ENCODE measurements at places on chromosomes 12 and 14. TPM values are rescaled to one million over a fixed set of nuclear protein-coding genes. Genes with fewer than 3 reads are reported as not detected.

DNA sequence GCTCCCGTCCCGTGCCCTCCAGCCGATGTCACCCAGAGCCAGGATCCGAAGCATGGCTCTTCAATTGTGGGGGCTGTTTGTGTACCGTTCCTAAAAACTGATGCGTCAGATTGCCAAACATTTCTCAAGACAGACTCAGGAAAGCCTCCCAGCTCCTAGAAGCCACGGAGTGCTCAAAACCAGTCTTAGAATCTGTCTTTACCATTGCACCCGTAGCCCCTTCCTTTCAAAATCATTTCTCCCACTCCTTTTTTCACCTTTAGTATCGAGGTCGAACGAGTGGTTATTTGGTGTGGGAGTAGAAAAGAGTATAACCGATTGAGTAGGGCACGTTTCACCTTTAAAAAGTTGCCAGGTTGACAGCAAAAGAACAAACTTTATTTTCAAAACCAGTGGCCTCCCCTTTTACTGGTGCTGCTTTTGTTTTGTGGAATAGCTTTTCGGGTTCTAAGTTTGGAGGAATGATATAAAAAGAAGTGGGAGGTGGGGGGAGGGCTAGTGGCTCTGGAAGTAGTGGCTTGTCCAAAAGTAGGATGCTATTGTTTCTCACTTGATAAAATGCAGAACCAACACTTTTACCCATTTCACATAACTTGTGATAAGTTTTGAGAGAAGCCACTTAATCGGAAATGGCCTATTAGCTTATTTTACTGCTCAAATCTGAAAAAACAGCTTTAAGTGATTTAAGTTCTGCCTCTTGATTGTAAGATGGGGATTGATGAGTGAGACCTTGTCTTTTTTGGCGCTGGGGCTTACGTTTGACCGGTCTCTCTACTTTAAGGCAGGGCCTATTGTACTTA is 803 bp downstream of the STK38L start:
- DNase-seq, result no peak

Gene TSPAN11
- 2.4 TPM for total RNA-seq

DNA sequence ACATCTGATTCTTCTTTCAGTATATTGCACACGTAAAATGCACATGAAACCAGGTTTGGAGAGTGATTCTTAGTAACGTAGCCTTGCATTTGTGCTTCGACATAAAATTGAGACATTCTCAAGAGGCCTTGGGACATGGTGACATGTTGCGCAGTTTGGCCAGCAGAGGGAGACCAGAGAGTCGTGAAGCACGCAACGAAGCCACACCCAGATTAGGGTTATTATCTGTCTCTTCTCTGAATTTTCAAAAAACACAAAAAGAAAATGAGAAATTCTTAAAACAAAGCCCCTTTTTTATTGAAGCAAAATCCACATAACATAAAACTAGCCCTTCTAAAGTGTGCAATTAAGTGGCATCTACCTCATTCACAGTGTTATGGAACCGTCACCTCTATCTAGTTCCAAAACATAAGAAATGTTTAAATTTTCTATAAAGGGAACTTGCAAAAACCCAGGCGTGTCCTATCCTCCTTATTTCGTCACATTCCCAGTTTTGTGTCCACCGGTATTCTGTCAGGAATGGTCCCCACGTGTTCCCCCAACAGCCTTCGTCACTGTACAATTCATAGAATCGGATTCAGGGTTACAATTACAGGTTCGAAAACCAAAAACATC is 108.8 kb upstream of the ATF7IP start:
- DNase-seq, result peak; percentile 88

GRCh38 chr12:101768781-101769180 is 29.5 kb upstream of the SYCP3 start:
- DNase-seq, result no peak

Gene CCDC184
- 8.0 TPM for total RNA-seq

Measured in testis (tissue), 5 donors.